Epithelial cell of esophagus (primary cell): ENCODE measurements at places on chromosomes 3 and 15.

GRCh38 chr3:39216176-39216790, 23.9 kb upstream of the XIRP1 start:
- no peak for DNase-seq

DNA sequence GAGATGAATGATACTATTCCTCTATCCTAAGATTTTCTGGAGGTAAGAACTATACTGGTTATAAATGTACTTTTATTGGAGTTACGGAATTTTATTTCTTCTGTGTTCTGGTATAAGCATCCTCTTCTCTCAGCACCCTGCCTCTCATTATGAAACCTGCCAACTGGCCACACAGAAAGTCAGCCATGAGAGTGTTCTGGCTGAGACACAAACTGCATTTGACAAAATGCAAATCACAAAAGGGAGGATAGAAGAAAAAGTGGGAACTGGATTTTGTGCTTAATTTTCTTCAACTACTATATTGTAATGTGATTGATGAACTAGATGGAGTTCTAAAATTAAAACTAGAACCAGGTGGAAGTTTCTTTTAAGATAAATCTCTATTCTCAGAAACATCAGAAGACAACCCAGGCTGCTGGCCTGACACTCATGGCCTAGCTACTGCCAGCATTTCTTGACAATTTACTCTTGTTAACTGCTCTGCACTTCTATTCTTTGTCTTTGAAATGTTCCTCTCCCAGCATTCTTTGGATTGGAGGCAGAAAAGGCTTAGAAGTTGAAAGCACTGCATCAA, 143.1 kb downstream of the WDR76 start:
- no peak for DNase-seq

GRCh38 chr3:173902401-173902800, 504.9 kb downstream of the NLGN1 start:
- no peak for DNase-seq

- peak; percentile 83 for DNase-seq
Measured at GRCh38 chr3:13852638-13853009, 27.2 kb downstream of the WNT7A start.

DNA sequence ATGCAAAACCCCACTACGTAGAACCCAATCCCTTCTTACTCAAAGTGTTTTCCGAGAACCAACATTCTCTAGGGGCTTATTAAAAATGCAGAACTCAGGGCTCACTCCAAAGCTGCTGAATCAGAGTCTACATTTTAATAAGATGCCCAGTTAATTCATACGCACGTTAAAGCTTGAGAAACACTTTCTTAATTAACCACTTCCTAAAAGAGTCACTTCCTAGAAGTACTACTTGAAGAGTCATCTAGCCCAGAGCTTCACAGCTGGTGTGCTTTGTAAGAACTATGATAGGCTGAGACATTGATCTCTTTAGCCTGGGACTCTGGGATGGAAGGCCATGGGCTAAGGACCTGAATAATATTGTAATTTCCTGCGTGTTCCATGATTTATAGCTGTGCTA, 9.0 kb downstream of the COL6A5 start:
- DNase-seq: peak; percentile 14

DNA sequence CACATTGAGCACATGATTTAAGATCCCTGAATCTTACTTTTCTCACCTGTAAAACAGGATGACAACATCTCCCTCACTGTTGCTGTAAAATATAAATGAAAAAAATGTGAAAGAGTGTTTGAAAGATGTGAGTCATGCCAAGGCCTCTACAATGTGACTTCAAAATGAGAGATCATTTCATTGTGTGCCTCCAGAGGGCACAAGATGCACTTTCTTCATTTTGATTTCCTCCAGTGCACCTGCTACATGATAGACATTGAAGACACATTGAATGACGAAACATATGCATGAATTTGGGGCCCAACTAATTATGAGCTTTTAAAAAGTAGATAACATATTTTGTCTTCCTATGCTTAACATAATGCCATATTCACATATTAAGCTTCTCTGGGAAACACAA, 170.3 kb downstream of the MOBP start:
- peak; percentile 67 for DNase-seq

DNA sequence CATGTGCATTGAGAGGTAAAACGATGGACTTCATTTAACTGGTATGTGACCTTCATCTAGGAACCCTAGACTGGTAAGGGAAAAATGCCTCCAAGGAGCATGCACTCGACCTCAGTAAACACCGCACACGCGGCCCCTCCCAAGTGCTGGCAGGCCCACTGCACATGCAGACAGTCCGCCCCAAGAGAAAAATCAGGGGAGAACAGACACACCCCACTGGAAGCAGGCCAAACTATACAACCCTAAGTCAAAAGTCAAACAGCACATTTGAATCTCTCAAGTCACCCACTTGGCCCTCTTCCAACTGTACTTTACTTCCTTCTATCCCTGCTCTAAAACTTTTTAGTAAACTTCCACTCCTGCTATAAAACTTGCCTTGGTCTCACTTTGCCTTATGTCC, 250.1 kb upstream of the HES1 start:
- peak; percentile 46 for DNase-seq
